ENCODE measurements at places on chromosomes 7 and 10.

DNA sequence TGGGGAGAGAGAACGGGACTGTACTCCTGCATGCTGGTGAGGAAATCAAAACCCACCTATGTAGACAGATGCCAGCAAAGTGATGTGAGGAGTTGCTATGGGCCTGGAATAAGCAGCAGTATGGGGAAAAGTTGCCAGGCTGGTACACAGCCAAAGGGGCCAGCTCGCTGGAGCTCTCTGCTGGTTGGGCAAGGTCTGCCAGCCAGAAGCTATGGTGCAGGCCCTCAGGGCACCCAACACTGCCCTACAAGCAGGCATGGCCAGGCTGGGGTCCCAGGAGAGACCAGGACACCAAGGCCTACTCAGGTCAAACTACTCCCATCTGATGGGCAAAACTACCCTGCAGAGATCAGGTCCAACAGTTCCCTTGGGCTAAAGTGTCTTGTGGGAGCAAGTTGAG lies 916.6 kb downstream of the IPMK start:
- no peak for DNase-seq

GRCh38 chr7:106965108-106965507 lies 79.4 kb upstream of the PRKAR2B start:
- DNase-seq: no peak

GRCh38 chr10:62023329-62023728 lies 121.8 kb downstream of the ARID5B start:
- DNase-seq: no peak

- DNase-seq: no peak
Observed at GRCh38 chr10:71746344-71747037, 26.8 kb downstream of the VSIR start.

- DNase-seq: no peak
Observed at GRCh38 chr7:98921608-98922372, 43.5 kb downstream of the TRRAP start.

GRCh38 chr10:72597897-72598296 lies 28.0 kb downstream of the MICU1 start:
- no peak for DNase-seq

DNA sequence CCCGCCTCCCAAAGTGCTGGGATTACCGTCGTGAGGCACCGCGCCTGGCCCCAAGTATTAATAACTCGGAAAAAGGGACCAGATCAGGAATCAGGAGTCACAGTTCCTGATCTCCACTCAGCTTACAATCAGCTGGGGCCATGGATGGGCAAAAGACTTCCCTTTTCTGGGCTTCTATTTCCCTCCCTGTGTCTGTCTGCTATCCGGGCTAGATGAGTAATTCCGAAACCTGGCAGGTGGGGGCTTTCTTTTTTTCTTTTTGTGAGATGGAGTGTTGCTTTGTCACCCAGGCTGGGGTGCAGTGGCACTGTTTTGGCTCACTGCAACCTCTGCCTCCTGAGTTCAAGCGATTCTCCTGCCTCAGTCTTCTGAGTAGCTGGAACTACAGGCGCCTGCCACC lies 11.6 kb downstream of the RPS24 start:
- DNase-seq: no peak

DNA sequence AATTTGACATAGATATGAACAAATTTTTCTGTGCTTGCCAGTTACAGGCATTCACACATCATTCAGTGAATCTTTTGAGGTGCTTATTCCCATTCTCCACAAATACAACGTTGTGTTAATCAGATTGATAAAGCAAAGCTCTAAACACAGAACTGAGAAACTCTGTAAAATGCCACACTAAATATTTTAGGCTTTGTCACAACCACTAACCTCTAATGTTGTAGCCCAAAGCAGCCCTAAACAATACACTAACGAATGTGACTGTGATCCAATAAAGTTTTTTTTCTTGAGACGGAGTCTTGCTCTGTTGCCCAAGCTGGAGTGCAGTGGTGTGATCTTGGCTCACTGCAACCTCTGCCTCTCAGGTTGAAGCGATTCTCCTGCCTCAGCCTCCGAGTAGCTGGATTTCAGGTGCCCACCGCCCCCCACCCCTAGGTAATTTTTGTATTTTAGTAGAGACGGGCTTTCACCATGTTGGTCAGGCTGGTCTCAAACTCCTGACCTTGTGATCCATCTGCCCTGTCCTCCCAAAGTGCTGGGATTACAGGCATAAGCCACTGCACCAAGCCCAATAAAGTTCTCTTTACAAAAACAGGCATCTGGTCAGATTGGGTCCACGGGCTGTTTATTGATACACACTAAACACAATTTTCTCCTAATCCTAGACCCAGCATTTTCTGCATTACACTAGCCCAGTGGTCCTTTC lies 6.9 kb downstream of the CYCS start:
- DNase-seq: no peak

DNA sequence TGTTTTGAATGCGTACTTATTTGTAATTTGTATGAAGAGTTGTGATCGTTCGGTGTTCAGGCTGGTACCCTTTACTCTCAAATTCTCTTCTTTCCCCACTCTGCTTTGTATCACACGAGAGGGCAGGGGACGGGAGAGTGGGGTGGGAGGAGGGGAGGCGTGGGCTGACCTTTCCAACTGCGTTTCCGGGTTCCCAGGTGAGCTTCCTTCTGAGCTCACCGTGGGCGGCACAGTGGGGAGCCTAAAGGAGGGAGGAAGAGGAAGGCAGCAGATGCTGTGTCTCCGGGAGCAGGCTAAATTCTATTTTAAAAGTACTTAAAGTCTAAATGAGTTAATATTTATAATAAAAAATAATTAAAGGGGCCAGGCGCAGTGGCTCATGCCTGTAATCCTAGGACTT lies 7.4 kb upstream of the XRCC2 start:
- no peak for DNase-seq

GRCh38 chr7:103116511-103116910 lies 32.4 kb downstream of the NAPEPLD start:
- DNase-seq: no peak

GRCh38 chr10:14023673-14024328 lies 306.9 kb downstream of the FRMD4A start:
- DNase-seq: no peak

DNA sequence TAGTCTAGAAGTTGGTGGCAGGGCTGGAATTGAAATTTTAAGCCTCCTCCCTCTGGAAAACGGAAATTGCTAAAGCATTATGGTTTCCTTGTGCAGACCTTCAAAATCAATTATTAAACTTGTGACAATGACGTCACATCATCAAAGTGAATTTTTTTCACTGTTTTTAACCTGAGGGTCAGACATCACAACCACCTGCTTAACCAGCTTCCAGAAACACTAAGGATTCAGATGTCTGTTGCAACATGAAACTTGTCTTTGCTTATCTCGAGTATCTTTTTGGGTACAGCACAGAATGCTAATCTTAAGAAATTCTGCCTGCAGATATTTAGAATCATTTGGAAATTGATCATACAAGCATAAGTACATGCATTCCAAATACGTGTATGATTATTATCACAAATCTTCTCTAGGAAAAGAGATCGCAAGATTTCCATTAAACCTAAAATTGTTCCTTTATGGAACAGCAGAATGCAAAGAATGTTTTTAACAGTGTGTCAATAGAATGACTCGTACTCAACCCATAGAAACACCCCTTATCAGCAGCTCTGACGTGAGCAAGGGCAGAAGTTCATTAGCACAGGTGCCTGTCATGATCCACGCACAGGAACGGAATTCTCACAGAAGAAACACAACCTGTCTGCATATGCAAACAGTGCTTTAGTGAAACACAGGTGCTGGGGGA lies 4.1 kb upstream of the GTPBP4 start:
- no peak for DNase-seq

DNA sequence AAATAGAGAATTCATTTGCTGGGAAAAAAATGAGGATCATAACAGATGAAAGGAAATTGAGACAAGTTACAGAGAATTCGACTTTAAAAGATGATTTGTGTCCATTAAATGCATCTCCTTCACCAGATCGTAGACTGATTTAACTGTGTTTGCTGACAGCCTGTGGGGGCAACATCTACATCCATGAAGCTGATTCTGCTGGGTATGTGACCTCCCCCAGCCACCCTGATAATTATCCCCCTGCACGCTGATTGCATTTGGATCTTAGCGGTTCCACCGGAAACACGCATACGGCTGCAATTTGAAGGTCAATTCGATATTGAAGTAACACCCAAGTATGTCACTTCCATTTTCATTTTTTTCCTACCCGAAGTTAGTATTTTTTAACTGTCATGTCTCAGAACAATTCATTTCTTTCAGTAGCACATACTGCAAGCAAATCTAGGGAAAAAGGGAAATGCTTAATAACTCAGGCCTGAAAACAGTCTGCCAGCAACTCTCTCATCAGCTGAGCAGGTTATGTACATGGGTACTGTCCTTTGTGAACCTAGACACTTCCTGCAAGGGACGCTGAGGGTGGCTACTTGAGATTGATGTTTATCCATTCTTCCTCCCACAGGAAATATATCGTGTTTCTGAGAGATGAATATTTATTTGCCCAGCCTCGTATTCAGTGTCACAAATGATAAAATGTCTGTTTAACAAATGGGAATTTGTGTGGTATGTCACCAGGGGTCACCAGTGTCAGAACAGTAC lies 134.9 kb downstream of the ZNF22 start:
- DNase-seq: no peak

DNA sequence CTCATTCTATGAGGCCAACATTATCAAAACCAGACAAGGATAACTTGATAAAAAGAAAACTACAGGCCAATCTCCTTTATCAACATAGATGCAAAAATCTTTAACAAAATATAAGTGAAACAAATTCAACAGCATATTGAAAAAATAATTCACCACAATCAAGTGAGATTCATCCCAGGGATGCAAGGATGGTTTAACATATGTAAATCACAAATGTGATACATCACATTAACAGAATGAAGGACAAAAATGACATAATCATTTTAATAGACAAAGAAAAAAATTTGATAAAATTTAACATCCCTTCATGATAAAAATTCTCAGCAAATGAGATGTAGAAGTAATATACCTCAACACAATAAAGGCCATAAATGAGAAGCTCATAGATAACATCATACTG lies 53.8 kb downstream of the TCAF1 start:
- DNase-seq: no peak

GRCh38 chr10:74290708-74291107 lies 139.7 kb downstream of the ADK start:
- DNase-seq: no peak

DNA sequence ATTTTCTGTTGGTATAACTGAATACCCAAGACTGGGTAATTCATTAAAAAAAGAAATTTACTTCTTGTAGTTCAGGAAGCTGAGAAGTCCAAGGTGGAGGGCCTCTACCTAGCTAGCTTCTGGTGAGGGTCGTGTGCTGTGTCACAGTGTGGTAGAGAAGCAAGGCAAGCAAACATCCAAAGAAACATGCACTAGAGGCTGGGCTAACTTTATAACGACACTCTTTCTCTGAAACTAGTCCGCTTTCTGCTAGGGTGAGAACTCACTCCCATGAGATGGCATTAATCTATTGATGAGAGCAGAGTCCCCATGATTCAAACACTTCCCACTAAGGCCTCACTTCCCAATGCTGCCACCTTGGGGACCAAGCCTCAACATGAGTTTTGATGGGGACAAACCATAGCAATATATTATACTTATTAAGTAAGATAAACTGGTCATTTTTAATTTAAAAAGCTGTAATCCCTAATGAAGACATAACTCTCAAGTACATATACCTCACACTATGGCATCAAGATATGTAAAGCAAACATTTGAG lies 50.8 kb downstream of the PHYHIPL start:
- no peak for DNase-seq

DNA sequence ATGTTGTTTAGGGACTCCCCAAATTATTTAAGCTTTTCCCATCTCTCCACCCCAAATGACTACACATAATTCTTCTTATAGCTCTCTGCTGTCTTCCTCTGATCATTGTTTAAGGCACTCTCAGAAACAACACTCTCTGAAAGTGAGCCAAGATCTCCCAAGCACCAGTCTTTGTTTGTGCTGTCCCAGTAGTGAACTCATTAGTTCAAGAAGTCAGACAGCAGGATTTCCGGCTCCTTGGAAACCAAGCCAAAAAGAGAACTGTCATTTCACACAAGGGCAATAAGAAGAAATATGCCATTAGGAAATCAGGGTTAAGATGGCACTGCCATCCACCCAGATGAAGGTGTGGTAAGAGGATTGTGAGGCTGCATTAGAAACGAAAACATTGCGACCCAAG lies 83.1 kb downstream of the FZD1 start:
- no peak for DNase-seq

DNA sequence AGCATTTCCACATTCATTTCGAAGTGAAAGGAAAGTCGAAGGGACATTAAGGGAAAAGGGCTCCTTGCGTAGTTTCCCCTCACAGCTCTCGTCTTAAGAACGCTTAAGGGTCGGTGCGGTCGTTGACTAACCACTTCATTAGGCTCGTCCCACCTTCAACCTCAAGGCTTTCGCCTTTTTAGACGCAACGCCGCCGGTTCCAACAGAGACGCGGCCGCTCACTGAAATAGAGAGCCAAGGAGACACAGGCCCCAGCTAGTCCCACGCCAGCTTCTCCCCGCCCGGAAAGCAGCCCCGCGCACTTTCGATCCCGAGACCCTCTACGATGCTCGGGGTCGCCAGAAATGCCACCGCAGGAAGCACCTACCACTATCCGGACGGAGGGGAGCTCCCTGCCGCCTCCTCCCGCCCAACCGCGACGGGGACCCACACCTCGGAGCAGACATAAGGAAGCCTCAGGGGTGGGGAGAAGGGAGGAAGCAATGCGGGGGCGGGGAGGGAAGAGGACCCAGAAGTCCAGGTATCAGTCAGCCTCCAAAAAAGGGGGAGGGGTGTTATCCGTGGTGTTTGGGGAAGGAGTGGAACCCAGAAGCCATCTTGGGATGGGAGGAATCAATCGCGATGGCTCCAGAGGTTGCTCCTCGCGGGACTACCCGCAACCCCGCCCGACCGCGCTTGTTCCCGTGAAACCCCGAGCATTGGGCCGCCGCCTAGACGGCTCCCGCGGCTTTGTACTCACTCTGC lies 559 bp downstream of the TRA2A start:
- peak; percentile 85 for DNase-seq

DNA sequence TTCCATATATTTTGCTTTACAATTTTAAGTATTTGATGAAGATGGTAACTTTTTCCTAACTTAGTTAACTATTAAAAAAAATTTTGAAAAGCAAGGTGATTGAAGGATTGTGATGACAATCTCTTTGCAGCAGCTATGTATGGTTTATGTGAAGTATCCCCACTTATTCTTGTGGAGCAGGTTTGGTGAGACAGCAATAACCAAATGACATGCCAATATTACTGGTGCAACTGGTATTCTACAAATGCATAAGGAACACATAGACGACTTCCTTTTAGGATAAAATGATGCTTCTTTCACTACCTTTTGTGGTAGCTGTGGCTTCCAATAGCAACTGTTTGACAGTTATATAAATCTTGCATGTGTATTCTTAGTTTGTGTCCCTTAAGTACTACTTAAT lies 465.3 kb downstream of the PLXDC2 start:
- DNase-seq: no peak

DNA sequence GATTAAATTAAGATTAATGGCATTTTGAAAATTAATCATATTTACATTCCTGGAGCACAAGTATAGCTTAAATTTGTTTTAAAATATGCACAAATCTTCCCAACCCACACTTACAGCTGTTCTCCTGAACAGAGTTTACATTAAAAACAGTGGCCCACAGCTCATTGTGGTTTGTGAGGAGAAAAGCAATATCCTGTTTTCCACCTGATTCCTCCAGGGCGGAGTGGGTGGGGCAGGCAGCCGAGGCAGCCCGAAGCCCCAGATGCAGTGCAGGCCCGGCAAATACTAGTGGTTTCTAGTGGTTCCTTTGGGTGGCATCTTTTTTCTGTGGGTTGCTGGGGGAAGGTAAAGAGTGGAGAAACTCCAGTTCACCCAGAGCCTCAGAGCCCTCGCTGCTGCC lies 280.8 kb downstream of the ARHGAP12 start:
- no peak for DNase-seq

All from stimulated activated effector memory CD8-positive, alpha-beta T cell treated with anti-CD3 and anti-CD28 coated beads, Interleukin-12 subunit alpha, Interleukin-12 subunit beta, amount 100 ng/mL, for 72 hours (primary cell).